ENCODE measurements at places on chromosomes 16 and 17. TPM values are rescaled to one million over a fixed set of nuclear protein-coding genes. Genes with fewer than 3 reads are reported as not detected.

Gene RNF227
- 9.0 TPM for total RNA-seq

Gene GPRC5B
- total RNA-seq = 16.4 TPM

Gene IFI35
- 28.4 TPM for total RNA-seq

Gene ZC3H7A
- total RNA-seq = 32.3 TPM

Gene RTN4RL1
- total RNA-seq = 0.58 TPM

Gene CCDC154
- total RNA-seq = 0.26 TPM

Gene MYL4
- total RNA-seq = not detected

Gene ADAM11
- total RNA-seq = 2.7 TPM

Gene KRT15
- not detected for total RNA-seq

Data from pericardium fibroblast (primary cell).